ENCODE measurements at places on chromosomes 5 and 9.

DNA sequence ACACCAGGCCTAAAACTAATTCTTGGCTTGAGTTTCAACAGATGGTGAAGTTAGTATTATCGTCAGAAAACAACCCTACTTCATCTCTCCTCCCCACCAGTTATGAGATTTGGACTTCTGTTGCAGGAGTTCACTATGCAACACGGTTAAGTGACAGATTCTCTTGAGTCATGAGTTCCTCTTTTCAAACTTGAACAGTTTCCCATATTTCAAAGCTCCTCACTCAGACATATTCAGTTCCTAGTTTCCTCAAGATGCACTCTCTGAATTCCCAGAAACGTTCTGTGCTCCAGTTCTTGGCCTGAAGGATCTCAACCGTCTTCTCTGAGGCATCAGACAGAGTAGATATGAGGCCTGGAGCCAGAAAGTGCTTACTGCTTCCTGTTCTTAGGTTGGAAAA, 7.3 kb upstream of the PTGER4 start:
- no peak for DNase-seq

DNA sequence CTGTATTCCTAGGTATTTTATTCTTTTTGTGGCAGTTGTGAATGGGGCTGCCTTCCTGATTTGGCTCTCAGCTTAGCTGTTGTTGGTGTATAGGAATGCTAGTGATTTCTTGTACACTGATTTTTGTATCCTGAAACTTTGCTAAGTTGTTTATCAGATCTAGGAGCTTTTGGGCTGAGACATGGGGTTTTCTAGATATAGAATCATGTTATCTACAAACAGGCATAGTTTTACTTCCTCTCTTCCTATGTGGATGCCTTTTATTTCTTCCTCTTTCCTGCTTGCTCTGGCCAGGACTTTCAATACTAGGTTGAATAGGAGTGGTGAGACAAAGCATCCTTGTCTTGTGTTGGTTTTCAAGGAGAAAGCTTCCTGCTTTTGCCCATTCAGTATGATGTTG, 129.9 kb downstream of the DMXL1 start:
- DNase-seq = no peak

- DNase-seq = no peak
These were observed 76.3 kb downstream of the AOPEP start for GRCh38 chr9:94802793-94803192.

GRCh38 chr5:124252747-124253146, 493.7 kb downstream of the ZNF608 start:
- DNase-seq = no peak

DNA sequence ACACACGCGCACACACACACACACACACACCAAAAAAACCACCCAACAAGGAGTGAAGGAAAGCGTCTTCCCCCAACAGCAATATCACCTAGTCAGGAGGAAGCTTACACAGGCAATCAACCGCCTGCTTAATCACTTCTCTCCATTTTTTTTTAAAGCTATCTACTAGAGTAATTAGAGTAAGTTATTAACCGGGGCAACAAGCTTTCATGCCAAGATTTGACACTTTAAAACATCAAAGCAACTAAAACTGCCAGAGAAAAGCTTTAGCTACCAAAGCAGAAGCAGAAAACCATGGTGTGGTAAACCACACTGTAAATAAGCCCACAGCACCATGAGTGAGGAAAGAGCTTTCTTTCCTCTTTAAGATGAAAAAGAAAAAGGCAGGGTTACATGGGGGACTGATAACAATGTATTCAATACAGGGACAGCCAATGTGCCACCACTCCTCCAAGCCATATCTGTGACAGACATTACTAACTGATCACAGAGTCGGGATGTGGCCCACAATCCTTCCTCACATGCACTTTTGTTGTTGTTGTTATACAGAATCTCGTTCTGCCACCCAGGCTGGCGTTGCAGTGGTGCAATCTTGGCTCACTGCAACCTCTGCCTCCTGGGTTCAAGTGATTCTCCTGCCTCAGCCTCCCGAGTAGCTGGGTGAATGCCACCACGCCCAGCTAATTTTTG, 282.1 kb downstream of the CRB2 start:
- no peak for DNase-seq

- DNase-seq = no peak
These were observed 67.0 kb upstream of the ATG10 start for GRCh38 chr5:81904861-81905260.

DNA sequence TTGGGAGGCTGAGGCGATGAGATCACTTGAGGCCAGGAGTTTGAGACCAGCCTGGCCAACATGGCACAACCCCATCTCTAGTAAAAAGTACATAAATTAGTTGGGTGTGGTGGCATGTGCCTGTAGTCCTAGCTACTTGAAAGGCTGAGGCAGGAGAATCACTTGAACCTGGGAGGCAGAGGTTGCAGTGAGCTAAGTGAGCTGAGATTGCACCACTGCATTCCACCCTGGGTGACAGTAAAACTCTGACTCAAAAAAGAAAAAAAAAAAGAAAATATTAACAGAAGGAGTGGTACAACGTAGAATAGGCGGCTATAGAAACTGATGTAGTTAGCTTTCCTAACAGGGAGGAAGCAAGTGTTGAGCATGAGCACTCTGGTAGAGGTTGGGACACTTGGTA, 59.9 kb downstream of the PBX3 start:
- DNase-seq = peak; percentile 50

GRCh38 chr9:136947955-136948510, 3.0 kb downstream of the C8G start:
- peak; percentile 24 for DNase-seq

GRCh38 chr9:20568400-20568799, 53.9 kb downstream of the MLLT3 start:
- DNase-seq = no peak

- no peak for DNase-seq
These were observed 45.1 kb upstream of the HK3 start for GRCh38 chr5:176944268-176944667.

DNA sequence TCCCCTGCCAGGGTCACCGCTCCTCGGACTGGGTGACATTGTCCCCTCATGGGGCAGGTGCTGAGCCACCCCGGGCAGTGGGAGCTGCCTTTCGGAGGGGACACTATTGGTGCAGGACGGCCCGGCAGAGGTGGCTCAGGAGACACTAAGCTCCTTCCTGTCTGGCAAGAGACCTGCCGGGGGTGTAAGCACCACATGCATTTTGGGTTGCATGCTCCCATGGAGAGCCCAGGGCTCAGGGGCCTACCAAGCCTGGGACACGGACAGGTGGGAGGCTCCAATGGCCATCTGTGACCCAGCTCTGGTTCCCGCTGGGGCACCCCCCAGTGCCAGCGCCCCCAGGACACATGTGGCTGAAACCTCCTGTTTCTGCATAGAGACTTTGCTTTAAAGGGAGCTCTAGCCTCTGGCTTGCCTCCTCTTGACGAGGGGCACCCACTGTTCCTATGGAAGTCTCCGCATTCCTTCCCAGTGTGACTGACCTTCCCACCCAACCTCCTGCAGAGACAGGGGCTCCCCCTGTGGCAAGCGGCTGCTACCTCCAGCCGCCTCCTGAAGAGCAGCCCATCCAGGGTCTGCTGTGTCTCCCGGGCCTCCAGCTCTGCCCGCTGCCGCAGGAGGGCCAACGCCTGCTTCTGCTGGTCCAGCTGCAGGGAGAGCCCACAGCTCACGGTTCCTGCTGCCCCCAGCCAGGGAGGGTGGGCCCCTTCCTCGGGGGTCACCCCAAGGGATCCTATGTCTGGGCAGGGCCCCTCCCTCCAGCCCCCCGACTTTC, 28.1 kb downstream of the CCDC187 start:
- no peak for DNase-seq

DNA sequence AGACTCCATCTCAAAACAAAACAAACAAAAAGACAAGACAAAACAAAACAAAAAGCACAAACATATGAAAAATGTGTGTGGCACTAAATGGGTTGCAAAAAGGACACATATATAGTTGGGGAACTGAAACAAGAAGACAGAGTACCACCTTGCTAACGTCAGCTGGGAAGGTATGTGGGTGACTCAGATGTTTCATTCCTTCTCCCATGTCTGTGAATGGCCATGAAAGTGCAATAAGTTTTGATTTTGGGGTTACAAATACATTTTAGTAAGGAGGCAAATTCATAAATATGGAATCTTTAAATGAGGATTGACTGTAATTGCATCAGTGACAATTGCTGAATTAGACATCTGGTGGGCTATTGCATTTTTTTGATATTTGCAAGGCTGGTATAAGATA, 81.6 kb upstream of the KLF4 start:
- no peak for DNase-seq

- no peak for DNase-seq
These were observed 443.8 kb downstream of the LRRC70 start for GRCh38 chr5:63022403-63022802.

DNA sequence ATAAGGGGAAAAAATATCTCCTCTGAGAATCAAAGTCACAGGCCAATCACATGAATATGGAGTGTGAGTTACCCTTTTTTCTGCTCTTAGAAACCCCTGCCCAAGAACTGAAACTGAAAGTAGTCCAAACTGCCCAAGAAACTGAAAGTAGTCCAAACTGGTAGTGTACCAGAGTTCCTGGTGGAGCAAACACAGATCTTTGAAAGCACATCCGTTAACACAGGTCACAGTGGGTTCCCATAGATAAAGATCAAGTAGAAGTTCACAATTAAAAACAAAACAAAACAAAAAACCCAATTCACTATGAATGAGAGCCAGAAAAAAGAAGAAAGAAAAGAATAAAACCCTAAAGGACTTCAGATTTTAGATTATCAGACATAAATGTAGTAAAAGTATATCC, 332.4 kb upstream of the EFNA5 start:
- peak; percentile 31 for DNase-seq

DNA sequence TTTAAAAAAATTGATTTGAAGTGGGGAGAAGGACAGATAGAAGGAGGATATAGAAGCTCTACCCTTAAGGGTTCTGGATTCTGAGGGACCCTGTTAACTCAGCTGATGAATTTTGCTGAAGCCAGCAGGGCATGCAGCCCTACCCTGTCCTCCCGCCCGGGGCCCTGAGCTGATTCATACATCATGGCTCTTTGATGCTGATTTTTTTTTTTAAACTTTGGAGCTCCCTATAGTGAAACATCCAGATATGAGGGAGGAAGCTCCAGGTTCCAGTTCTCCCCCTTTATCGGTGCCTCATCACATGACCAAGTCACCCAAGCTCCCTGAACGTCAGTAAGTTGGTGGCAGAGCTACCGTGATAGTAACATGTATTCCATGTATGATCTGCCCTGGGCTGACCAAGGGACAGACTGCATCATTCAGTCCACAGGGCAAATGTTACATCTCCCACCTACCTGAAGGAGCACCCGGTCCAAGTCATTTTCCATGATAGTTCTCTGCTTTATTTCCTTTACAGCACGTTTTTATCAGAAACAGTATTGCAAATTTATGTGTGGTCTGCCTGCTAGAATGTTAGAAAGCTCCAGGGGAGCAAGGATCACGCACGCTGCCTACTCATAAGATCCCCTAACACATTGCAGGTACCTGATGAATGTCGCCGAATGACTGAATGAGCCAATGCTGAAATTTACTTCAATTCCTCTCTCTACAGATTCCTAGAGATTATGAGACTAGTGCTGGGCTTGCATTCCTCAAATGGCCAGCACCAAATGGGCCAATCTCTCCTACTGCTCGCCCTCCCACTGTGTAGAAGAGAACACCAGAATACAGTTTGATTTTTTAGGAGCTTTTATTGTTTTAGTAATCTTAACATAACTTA, 25.9 kb downstream of the SPARC start:
- DNase-seq = peak; percentile 68

DNA sequence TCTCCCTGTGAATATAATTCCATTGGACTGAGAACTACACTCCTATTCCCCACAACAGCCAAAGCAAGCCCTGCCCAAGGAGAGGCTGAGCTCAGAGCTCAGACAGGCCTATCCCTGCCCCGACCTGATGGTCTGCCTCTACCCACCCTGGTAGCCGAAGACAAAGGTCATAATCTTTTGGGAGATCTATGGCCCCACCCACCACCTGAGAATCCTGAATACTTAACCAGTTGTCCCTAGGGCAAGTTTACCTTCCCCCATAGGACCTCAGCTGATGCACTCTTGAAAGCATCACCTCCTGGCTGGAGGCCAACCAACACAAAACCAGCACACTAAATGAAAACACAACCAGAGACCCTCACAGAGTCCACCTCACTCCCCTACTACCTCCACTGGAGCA, 167.5 kb downstream of the PRR16 start:
- no peak for DNase-seq

DNA sequence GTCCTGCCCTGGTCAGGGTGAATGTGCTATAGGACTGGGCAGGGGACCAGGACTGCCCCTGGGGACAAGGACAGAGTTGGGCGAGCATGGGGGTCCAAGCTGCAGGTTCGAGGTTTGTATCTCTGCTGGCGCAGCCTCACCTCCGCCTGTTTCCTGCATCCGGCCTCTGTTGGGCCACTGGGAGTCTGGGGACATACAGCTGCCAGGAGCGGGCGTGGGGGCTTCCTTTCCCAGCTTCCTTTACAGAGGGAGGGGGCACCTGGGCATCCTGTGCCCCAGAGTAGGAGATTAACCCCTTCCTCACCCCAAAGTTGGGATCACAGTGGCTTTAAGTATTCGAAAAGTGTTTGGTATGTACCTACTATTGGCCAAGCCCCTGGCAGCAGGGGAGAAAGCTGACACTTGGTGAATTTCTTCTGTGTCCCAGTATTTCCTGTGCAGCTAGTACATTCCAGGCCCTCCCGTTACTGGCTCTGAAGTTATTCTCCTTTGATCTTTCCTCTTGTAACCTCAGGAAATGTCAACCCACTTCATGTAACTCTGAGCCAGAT, 19.0 kb downstream of the OLFML2A start:
- DNase-seq = peak; percentile 77

DNA sequence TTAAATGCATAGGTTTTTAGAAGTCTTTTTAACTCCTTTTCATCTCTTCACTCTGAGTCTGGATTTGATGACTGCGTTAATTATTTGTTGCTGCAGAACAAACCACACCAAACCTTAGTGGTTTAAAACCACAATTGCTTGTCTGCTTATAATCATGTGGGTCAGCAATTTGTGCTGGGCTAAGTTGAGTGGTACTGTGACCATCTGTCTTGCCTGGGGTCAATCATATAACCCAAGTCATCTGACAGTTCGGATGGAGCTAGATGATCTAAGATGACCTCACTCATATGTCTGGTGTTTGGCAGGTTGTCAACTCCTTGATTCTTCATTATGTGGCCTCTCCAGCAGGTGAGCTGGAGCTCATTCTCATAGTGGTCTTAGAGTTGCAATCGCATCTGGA, 219.1 kb upstream of the ELAVL2 start:
- no peak for DNase-seq

- DNase-seq = peak; percentile 57
These were observed 145.9 kb upstream of the FST start for GRCh38 chr5:53334431-53334941.

- DNase-seq = no peak
These were observed 84.1 kb upstream of the SPATA31D4 start for GRCh38 chr9:81844131-81844567.

DNA sequence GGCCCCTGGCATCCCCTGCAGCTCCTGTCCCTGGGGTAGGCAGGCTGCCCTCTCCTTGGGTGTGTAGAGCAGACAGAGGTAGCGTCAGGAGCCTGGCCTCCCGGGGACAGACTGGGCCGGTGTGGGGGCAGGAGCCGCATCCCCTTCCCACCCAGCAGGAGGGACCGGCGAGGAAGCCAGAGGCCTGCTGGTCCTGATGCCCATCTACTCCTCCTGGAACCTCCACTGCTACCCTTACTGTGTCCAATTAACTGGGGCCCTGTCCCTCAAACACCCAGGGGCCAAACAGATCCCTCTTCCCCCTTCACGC, 15.6 kb downstream of the RALGDS start:
- DNase-seq = no peak

GRCh38 chr5:67262206-67262605, 65.6 kb upstream of the CD180 start:
- no peak for DNase-seq

All from fibroblast of gingiva (primary cell).